ENCODE measurements at places on chromosomes 5 and 9.

DNA sequence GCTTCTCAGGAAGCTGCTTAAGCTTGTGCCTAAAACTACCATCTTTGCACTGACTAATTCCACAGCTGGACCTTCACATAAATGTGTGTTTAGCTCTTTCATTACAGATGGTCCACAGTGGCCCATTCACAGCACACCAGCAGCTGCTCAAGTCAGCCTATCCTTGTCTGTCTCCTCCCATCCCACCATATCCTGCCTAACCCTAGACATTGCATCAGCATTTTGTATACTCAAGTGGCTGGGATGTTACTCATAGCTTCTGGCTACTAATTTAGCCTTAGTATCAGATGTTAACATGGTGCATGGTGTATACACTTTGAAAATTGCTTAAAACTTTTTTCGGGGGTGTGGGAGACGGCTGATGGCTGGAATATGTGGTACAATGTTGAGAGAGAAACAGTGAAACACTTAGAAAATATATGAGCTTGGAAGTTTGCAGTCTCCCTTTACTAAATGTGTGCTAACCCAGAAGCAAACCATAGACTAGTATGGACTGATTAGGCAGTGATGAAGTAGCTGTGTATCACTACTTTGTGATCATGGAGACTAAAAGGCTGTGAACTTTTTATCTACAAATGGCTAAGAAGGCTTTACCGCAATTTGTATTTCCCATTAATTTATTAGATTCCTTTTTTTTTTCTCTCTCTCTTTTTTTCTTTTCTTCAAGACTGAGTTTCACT, 83.1 kb downstream of the JMY start:
- DNase-seq: no peak

DNA sequence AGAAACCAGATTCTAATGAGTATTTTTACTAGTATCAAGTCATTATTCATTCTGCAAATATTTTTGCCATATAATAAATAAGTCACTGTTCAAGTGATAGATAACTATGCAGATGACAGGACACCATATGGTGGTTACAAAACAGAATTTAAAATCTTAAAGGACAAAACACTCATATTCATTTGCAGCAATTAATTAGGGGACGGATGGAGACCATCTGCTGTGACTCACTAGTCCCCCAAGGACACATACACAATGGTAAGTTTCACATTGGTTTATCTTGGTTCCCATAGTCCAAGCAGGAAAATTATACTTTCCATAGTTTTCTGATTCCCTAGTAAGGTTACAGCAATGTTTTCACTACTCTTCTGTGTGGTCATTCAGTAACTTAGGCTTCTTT, 28.4 kb upstream of the SPATA31C2 start:
- DNase-seq: no peak

GRCh38 chr5:11251247-11251646, 490.2 kb upstream of the DAP start:
- DNase-seq: no peak

DNA sequence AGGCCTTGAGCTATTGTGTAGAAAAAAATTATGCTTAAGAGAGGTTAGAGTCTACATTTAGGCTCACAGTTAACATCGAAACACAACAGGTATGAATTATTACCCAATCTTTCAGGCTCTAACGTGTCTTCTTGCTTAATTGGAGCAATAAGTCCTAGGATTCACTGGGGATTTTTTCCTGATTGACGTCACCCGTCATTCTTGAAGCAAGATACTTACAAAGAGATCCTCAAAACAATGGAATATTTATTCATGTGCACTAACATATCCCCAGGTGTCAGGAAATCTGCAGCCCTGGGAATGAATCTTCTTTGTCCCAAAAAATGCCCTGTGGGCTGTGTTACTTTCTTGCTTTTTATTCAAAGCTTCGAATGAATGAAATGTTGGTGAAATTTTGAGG, 413.5 kb downstream of the NFIB start:
- DNase-seq: no peak

GRCh38 chr9:121598965-121599871, 52.2 kb upstream of the DAB2IP start:
- no peak for DNase-seq

DNA sequence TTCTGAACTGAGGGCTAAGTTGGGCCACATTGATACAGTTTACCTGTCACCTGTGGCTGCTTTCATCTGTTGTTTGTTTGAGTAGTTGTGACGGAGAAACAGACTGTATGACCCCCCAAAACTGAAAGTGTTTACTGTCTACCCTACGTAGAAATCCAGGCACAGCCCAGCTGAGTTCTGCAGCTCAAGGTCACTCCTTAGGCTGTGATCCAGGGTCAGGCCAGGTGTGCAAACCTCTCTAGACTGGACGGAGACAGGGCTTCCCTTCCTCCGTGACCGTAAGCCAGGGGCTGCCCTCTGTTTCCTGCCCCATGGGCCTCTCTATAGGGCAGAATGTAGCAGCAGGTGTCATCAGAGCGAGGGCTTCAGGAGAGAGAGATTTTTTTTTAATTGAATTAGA, 207.9 kb upstream of the OTULINL start:
- DNase-seq: no peak

- no peak for DNase-seq
These were observed 44.1 kb downstream of the KCNV2 start for GRCh38 chr9:2761424-2761823.

DNA sequence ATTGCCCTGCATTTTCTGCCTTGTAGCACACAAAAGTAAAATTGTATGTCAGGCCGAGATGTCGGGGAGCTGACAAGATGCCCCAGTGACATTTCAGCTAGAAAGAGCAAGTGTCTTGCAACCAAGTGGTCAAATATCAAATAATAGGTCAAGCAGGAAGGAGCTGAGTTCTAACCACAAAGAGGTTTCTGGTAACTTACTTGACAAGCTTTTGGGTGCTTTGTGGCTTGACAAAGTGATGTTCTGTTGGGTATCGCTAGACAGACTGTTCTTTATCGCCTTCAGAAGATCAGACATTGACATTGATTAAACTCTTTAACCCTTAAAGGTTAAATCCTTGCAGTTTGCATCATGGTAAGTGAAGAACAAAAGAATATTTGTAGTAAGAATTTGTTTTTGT, 419.9 kb downstream of the CCDC171 start:
- no peak for DNase-seq

GRCh38 chr5:153630546-153630945, 140.1 kb downstream of the GRIA1 start:
- no peak for DNase-seq

DNA sequence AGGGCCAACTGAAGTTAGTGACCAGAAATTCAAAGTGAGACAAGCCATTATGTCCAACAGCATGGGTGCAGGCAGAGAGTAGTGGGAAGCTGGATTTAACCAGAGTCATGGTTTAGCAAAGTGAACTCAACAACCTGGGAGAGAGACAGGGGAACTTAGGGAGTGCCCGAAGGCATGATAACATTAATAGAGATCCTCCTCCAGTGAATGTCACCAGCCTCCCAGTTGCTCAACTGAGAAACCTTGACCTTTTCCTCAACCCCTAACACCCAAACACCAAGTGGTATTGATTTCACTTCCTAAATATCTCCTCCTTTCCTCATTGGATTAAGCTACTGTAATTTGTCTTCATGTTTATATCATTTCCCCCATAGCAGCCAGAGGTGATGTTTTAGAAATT, 42.6 kb downstream of the HMGCS1 start:
- DNase-seq: no peak

DNA sequence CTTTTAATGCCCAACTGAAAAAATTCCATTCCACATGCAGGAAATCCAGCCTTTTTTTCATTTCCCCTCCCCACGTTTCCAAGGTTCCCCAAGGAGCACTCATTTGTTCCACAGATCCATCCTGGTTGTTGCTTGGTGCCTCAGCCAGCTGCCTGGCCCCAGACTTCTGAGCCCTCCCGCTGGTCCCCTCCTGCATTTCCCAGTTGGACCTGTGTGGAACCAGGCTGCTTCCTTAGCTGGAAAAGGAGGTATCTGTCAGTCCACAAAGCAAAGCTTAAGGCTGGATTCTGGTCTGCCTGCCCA, 44.8 kb downstream of the ANGPTL2 start:
- no peak for DNase-seq

- no peak for DNase-seq
These were observed 141.8 kb downstream of the UNC13B start for GRCh38 chr9:35303567-35303966.

GRCh38 chr5:154849791-154850201, 607 bp downstream of the FAXDC2 start:
- no peak for DNase-seq

GRCh38 chr5:652023-652515, 39.9 kb downstream of the CEP72 start:
- DNase-seq: no peak

- DNase-seq: no peak
These were observed 16.0 kb downstream of the ABLIM3 start for GRCh38 chr5:149157330-149157729.

- no peak for DNase-seq
These were observed 243.3 kb upstream of the CTNND2 start for GRCh38 chr5:12147513-12147912.

GRCh38 chr9:91847581-91848091, 102.4 kb downstream of the ROR2 start:
- DNase-seq: no peak

- no peak for DNase-seq
These were observed 344.6 kb downstream of the GLIS3 start for GRCh38 chr9:3955305-3955687.

DNA sequence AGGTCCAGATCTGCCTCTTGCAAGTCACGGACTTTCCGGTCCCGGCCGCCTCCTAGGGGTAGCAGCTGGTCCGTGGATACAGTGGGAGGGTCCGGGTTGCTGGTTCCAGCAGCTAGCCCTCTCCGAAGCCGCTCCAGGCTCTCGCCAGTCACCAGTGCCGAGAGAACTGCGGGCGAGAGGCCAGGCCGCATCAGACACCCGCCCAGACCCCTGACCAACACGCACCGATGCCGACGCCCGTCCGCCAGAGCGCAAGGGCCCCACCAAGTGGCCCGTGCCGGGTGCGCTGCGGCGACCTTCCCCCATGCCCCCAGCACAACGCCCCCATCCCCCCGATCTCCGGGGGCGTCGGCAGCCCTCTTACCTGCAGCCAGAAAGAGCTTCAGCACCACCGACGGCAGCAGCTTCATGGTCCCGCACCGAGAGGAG, 470 bp downstream of the HBEGF start:
- DNase-seq: peak; percentile 55

DNA sequence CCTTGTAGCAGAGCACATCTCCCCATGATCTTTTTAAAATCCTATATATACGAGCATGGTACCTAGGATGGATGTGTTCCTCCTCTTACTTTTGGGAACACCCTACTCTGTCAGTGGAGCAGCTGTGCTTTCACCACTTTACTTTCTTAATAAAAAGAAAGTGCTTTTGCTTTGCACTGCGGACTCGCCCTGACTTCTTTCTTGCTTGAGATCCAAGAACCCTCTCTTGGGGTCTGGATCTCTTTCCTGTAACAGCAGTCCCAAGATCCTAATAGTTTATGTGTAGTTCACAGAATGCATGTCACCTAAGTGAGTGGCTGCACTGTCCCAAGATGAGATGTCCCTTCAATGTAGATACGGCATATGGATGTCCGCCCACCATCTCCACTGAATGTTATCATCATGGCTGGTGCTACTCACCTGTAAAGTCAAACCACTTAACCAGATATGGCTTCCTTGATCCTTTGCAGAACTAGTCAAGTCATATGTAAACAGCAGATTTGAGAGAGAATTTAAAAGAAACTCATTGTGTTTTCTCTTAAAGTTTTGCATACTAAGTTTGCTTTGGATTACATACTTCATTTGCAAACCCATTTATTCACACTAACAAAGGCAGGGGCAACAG, 1.9 kb downstream of the FGF1 start:
- DNase-seq: no peak

DNA sequence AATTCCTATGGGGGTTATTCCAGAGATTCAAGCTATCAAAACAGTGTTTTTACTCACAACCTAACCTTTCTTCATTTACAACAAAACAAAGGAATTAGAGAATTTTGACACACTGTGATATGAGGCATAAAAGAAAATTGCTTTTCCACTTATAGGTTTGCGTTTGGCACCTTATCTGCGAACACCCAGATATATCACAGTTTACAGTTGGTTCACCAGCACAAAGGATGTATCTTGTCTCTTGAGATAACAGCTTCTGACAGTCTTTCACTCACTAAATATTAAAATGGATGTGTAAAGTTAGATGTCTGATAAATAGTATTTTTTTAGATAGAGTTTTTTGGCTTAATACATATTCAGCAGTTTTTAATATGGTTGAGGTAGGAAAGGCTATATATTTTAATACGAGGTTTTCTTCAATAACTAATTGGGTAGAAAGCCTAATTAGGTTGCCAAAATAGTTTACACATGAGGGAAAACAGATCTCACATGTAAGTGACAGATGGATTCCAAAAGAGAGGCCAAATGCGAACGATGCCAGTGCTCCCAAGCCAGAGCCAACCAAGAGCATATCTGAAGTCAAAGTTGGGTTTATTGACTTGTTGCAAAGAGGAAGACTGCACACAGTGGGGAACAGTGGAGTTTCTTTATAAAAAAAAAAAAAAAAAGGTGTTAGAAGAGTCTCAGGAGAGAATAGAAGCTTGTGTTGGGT, 1495.2 kb downstream of the MAT2B start:
- no peak for DNase-seq

GRCh38 chr5:159552751-159553150, 222.5 kb upstream of the IL12B start:
- DNase-seq: no peak

Measured in GOT3 (cell line).